Activated T-helper 1 cell treated with anti-CD3 and anti-CD28 coated beads, Interleukin-12 subunit alpha, Interleukin-12 subunit beta, Interleukin-2, Interleukin-4 antibody, amounts not matched to agents 30 ng/mL and 10 ng/mL and 1 ng/mL, durations not matched to agents 14 hours and 24 hours and 36 hours (primary cell): ENCODE measurements at places on chromosomes 1 and 21.

- no peak for DNase-seq
Measured at GRCh38 chr21:26783466-26784195, 61.6 kb downstream of the ADAMTS1 start.

GRCh38 chr1:174800876-174801275 lies 198.9 kb upstream of the CACYBP start:
- no peak for DNase-seq

- no peak for DNase-seq
Measured at GRCh38 chr21:31042080-31042464, 3.8 kb upstream of the KRTAP19-8 start.

- DNase-seq, result no peak
Measured at GRCh38 chr21:37916310-37917051, at the start of gene KCNJ6. Gene KCNJ6 (minus strand): TSS chr21:37916457. CDS start chr21:37840682, 75,775 bp downstream.

DNA sequence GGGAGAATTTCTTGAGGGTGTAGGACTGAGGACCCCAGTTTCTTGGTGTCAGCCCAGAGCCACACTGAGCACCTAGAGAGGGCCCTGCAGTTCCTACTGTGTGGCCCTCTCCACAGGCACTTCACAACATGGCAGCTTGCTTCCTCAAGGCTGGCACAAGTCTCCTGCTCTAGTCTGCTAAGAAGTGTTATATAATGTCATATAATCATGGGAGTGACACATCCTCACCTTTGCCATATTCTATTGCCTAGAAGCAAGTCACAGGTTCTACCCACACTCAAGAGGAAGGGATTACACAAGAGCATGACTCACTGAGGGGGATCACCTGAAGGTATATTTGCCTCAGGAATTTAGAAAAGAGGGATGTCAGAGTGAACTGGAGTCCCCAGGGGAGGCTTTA lies 5.5 kb upstream of the SNX27 start:
- no peak for DNase-seq

DNA sequence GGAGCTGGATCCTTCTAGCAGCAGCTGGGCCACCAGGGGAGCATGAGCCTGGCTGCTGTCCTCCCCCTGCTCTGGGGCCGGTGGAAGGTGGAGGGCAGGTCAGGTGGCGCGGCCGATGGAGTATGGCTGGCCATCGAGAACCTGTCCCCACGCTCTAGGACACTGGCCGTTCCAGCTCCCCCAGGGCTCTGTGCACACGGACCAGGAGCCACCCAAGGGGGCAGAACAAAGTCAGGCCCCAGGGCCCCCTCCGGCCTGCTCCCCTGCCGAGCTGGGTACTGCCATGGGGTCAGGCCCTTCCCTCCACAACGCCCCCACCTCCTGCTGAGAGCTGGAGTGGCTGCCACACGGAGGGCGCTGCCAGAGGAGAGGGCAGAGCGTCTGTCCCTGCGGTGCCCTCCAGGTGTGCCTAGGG lies 4.5 kb upstream of the PLCH2 start:
- no peak for DNase-seq

DNA sequence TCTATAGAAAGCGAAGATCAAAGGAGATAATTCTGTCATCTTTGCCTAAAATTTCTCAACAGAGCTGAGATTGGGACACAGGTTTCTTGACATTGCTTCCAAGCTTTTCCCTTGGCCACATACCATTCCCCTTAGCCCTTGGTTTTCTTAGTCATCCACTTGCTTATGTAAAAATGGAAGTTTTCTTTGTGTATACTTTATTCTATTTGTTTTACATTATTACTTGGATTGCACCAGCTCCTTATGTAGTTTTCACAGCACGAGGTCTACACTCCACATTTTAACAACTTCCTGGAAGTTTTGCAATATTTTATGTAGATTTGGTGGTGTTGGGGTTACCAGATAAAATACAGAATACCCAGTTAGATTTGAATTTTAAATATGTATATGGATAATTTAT lies 129.8 kb downstream of the PLA2G4A start:
- DNase-seq, result no peak

- no peak for DNase-seq
Measured at GRCh38 chr1:201503397-201504176, 3.3 kb downstream of the CSRP1 start.

DNA sequence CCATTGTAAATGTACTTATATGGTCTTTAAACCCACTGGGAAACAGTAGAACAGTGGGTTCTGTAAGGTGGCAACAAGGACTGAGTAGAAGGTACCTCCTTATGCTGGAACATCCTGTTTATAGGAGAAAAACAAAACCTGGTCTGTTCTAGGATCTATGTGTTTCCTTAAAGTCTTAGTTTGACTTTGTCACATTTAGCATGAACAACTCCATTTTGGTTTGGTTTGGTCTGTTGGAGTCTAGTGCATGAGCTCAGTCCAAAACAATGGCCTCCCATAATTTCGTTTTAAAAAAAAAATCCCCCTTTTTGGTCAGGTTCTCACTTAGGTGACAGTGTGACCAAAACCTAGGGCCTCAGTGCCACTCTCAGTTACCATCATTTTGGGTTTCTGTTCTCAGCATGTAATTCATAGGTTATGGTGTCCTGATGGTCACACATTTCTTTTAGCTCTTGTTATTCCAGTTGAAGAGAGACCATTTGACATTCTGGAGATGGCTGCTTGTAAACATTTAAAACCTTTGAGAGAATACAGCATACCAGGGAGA lies 66.4 kb upstream of the IL12RB2 start:
- DNase-seq, result no peak

GRCh38 chr1:23555986-23556634 lies 3.2 kb downstream of the ID3 start:
- DNase-seq, result no peak

GRCh38 chr1:197327776-197328364 lies 59.8 kb downstream of the CRB1 start:
- DNase-seq, result no peak

GRCh38 chr1:33895396-33895795 lies 31.5 kb downstream of the HMGB4 start:
- DNase-seq, result no peak

DNA sequence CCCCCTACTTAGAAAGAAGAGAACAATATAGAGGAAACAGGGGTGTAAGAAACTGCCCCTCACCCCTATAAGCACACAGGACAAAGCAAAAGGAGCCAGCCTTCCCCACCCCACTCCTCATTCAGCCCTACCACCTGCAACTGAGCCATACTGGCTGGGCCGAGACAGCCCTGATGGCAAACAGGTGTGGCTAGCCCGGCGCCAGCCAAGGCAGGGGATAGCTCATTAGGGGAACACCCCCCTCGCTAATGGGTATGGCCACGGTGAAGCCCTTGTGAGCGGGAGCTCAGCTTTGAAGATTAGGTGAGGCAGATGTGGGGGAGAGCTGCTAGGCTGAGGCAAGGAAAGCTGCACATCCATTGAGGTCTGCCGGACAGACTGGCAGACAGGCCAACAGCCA lies 65.5 kb downstream of the ERI3 start:
- no peak for DNase-seq

GRCh38 chr1:232372431-232372830 lies 257.5 kb downstream of the SIPA1L2 start:
- no peak for DNase-seq

- DNase-seq, result no peak
Measured at GRCh38 chr21:43764576-43765495, 11.3 kb downstream of the CSTB start.

DNA sequence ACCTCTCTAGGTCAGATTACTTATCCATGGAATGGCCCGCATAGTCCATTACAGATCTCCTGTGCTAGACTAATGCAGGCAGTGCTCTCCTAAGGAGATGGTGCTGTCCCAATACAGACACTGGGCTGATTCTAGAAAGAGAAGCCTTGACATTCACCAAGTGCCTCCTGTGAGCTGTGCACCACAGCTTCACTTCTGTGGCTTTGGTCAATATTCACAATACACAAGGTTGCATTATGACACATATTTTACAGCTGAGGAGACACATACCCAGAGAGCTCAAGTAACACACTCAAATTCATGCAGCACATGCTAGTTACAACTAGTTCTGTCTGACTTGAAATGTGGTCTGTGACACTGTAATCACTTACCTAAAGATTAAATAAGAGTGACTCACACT lies 59.4 kb upstream of the LRRC8B start:
- DNase-seq, result no peak

DNA sequence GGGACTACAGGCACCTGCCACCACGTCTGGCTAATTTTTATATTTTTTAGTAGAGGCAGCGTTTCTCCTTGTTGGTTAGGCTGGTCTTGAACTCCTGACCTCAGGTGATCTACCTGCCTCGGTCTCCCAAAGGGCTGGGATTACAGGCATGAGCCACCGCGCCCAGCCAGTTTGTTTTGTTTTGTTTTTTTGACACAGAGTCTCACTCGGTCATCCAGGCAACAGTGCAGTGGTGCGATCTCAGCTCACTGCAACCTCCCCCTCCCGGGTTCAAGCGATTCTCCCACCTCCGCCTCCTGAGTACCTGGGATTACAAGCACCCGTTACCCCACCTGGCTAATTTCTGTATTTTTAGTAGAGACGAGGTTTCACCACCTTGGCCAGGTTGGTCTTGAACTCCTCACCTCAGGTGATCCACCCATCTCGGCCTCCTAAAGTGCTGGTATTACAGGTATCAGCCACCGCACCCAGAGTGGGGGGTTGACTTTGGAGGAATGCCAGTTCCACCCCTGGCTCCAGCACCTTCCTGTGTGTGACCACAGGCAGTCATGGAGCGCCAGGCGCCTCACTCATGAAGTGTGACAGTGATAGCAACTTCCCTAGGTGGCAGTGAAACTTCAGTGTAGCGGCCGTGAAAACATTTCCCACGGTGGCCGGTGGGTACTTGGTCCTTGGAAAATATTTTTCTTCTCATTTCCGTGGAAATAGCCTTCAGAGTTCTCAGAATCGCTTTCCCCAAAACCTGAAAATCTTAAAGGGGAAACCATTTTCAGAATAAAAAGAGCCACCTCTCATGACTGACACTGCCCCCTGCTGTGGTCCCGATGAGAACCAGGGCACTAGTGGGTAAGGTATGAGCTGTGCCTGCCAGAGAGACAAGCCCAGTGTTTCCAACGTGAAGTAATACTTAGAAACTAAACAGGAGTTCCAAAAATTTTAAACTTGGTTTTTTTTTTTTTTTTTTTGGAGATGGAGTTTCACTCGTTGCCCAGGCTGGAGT lies 48.6 kb downstream of the WDR4 start:
- no peak for DNase-seq

GRCh38 chr1:234897390-234897749 lies 231.3 kb downstream of the TOMM20 start:
- no peak for DNase-seq

DNA sequence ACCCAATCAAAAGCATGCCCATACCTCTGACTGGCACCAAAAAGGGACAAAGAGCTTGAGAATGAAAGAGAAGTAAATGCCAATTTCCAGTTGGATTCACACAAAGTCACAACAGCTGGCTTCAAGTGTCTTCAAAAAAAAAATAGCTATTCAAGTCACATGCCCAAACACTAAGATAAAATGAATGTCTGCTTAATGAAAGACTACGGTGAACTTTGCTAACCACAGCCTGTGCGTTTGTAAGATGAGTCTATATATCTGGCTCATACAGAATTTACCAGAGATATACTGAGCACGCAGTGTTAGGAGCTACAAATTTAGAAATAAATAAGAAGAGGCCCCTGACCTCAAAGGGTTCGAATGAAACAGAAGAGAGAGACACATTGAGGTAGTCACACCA lies 73.2 kb downstream of the DAB1 start:
- DNase-seq, result no peak

- peak; percentile 47 for DNase-seq
Measured at GRCh38 chr21:42513151-42513984, at the start of gene SLC37A1. Gene SLC37A1 (plus strand): TSS chr21:42513852. CDS start chr21:42518455, 4,603 bp downstream.

GRCh38 chr21:39788383-39788782 lies 43.4 kb downstream of the IGSF5 start:
- DNase-seq, result no peak

DNA sequence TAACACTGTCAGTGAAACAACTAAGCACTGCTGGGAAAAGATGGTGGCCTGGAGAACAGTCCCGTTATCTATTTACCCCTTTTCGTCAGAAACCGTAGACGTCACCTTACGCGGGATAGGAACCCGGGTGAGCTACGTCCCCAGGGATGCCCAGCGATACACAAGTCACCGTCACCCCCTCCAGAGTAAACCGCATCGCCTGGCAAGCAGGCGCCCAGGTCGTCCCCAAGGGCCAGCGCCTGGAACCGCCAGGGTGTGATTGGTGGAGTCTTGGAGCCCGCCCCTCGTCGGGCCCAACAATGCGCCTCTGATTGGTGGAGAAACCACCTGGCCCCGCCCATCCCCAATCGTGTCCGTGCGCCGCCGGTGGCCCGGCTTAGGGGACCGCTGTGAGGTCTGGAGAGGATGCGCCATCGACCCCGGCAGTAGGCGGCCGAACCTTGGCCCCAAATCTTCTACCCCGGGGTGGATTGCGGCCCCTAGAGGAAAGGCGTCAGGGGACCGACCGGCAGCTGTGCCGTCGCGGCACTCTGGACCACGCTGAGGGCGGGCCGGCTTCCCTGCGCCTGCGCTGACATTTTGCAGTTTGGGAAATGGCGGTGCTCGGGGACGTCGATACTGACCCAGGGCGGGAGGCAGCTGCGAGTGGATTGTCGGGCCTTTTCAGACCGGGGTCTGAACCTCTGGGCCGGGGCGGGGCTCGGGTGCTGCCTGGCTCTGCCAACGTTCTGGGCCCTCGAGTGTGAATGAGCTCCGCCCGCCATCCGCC lies 34.4 kb downstream of the SLC2A1 start:
- peak; percentile 91 for DNase-seq

DNA sequence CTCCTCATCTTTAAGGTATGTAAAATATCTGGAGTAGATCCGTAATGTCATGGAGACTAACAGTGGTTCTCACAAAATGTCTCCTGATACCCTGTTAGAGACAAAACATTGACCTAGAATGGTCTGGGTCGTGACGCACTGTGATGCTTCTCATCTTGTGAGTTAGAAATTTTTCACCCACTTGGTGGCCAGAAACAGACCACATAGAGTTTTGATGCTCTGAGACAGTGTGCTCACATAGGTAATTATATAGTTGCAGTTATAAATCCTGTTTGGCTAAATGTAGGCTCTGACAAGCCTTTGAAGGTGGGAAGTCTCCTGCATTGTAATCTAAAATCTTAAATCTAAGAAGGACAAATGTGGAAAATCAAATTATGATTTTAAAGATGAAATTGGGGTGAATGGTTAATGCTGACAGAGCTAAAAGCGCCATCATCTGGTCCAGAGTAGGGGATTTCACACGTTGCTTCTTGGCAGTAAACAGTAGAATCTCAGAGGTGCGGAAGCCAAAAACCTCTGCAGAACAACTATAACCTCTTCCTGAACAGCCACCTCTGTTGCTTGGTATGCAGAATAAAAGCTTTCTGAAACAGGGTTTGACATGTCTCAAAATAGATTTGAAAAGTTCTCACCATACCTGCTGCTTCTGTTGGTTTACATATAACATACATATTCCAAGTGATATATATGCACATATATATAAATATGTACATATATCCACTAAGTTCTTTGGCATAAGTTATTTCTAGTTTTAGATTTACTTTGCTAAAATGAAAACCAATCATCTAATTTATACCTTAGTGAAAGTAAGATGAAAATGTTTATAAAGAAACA lies 17.1 kb downstream of the RPAP2 start:
- DNase-seq, result peak; percentile 59
